ENCODE measurements at places on chromosomes 12 and 14.

DNA sequence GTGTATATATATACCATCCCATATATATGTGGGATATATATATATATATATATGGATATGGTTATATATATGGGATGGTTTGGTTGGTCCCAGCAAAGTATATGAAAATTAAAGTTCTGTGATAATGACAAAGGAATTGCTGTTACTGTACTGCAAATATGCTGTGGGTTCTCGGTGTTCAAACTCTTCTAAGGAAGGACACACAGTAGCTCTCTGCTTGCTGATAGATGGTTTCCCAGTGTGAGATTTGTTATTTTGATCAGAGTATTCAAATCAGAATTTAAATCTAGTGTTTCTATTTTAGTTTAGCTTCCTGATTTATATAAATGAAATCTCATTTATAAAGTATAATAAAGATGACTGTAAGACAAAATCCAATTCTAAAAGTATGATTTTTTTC is 19.7 kb downstream of the SLC35E3 start:
- DNase-seq = no peak

DNA sequence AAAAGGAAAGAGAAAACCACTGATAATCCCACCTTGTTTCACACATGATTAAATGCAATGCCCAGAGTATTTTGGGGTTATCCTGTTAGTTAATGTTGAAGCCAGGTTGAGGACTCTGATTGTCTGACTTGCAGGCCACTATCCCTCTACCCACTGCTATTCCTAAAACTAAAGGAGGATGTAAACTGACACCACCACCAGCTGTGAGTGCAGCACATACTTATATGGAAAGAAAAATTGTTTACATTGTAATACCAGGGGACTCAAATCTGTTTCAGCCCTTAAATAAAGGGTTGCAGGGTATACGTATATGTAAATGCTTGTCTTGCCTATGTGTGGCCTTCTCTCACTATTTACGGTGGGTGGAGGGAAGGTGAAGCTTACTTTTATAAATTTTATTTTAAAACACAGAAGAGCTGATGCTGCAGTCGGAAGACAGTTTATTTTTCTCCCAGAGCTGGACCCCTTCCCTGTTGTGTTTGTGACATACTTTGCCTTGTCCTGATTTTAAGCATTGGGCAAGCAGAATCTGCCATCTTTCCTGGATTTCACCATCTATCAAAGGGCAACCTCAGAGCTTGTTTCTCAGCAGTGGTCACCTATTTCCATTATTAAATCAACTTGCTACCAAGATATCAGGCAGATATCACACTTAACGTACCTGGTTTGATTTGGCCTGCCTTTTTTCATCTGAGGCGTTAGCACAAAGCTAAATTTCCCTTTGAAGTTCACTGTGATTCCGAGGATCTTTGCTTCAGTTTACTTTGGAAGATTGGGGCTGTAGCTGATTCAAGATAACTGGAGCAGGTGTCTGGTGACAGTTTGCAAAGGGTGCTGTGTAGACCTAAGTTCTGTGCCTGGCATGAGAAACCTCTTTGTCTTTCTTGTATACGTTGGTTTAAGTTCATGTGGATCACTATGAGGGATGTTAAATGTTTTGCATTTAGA is 25.2 kb downstream of the DAAM1 start:
- DNase-seq = no peak

DNA sequence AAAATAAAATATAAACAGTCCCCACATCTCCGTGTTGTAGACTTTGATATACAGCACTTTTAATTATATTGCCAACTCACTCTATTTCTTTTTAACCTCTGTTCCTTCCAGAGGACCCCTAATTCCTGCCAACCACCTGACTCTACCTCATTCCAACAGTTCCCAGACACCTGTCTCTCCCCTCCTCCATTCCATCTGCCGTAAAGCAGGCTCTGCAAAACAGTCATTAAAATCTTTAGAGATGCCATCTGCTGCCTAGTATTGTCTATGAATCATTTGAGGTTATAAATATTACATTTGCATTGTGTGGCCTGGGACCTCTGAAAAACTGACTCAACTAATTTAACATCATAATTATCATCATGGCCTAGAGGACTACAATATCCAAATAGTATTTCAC is 148.8 kb upstream of the DCN start:
- no peak for DNase-seq

GRCh38 chr12:81811061-81811777 is 52.1 kb upstream of the PPFIA2 start:
- DNase-seq = no peak

- DNase-seq = no peak
These were observed 23.9 kb downstream of the GNG2 start for GRCh38 chr14:51884086-51884927.

DNA sequence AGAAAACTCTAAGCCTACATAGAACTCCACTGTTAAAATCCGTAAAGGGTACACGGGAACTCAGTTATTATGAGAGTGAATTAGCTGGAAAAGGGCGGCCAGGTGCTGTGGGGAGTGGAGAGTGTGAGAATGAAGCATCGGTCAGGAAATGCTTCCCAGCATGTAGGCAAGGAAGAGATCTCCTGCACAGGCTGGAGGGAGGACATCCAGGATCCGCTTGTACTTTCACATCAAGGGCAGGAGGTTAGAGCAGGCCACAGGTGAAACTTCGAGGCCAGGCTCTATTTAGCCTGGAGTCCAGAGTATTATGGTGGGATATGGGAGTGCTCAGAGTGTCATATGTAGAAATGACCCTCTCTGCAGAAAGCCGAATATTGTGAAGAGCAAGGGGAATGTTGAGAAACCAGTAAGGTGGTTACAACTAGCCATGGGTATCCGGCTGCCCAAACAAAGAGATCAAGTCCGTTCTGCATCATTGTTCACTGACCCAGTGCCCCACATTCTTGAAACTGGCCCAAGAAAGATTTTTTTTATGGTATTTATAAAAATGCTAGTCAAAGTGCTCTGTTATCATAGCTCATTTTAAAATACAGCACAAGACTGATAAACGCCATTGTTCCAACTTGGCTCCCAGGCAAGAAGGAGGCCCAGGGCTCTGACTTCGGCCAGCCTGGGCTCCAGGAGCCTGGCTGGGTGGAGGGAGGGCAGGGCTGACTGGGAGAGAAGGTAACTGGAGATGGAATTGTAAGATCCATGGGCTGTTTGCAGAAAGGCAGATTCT is 79.4 kb upstream of the HIF1A start:
- DNase-seq = no peak

DNA sequence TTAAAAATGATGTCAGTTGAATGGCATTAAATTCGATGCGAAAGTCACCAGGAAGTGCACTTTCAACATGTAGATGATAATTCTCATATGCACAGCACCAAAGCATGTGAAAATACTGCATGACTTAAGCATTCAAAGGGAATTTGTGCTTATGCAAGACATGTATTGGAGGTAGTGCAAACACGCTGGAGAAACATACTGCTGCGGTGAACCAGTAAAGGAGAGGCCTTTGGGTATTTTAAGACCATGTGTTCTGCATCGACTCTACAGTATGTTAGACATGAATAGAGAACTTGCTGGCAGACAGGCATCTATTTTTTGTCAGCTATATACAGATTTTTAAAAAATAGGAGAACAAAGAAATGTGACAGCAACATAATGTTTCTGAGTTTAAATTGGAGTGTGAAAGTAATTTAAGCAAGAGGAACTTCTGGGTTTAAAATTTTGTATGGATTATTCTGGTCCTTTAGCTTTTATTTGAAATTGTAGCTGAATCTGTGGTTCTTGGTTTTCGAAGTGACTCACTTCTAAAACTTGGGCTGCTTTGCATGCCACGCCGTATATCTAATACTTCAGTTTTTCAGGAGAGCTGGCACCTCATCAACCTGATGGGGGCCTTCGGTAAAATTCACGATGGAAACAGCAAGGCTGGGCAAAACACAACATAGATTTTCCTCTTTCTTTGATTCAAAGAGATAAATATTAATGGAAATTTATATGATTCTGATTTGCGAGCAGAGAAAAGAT is 408.7 kb downstream of the APAF1 start:
- no peak for DNase-seq

DNA sequence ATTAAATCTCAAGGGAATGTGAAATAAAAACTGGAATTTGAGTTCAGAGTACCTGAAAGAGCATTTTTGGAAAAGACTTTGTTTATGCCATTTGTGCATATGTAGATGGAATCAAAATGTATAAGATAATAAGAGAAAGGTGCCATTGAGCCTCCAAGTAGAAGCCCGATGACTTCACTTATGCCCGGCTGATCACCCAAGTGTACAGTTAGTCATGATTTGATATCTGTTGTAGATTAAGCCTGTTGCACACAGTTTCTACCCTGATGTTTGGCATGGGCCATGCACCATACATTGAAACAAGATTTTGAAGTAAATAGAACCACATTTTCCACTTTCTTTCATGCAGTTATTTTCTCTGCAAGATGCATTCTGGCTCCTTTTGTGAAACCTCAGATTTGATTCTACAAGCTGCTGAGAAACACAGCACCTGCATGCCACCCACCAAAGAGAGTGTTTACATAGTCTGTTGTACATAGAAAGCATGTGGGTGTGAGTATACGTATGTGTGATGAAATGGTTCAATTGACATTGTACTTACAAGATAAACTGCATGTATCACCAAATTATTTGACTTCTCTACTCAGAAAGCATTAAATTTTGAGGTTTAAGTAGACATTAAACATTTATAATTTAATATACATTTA is 772.5 kb downstream of the DIO2 start:
- DNase-seq = no peak

GRCh38 chr12:125330645-125331341 is 265.6 kb downstream of the AACS start:
- peak; percentile 62 for DNase-seq

DNA sequence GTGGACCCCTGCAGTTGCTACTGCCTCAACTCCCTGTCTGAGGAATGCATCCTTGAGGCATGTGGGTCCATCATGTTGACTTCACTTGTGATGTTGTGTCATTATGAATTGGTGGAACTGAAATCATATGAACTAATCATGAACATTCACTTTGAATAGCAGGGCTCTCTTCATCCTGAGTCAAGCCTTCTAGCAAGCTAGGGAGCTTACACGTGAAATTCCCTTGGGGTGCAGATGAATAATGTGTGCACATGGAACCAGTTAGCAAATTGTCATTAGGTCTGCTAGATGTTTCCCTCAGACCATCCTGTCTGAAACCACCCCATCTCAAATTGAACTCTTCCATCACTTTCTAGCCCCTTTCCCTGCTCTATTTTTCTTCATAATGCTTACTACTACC is 3.6 kb downstream of the COQ6 start:
- DNase-seq = no peak

DNA sequence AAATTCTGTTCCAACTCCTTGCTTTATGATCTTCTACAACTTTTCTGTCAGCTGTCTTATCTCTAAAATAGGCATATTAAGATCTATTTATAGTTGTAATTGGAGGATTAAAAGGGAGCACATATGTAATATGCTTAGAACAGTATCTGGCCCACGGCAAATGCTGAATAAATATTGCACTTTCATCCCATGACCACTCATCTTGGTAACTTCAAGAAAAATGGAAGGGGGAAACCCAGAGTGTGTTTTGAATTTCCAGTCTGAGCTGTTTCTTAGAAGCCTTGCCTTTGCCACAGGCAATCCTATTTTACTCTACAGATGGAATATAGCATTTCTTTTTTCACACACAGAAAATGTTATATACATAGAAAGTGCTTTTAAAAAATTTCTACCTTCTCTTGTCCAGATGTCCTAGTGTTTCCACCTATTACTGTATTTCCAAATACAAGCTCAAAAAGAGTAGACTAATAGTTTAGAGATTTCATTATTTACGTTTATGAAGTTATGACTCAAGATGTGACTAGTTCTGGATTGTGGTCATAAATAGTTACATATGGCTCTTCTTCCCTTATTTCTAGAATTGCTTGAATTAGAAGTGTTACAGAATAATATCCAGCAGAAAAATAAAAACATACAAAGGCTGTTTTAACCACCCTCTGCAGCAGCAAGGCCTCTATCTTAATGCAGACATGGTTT is 6.2 kb upstream of the STXBP6 start:
- DNase-seq = no peak

- no peak for DNase-seq
These were observed 9.7 kb upstream of the HOXC6 start for GRCh38 chr12:54018468-54018984.

DNA sequence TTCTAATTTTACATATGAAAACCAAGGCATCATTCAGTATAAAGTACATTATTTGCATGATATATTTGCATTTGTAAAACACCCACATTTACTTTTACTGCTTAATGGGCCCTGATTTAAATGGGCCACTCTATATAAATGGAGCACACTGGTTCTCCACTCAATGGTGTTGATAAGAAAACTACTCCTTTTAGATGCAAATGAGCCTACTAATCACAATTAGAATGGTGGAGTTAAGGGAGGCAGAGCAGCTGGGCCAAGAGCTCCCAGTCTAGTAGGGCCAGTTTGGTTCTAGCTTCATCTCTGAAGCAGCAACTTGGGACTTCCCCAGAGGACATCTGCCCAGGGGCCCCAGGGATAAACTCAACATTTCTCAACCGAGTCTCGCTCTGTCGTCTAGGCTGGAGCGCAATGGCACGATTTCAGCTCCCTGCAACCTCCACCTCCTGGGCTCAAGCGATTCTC is 120.7 kb downstream of the FOXN3 start:
- DNase-seq = no peak

DNA sequence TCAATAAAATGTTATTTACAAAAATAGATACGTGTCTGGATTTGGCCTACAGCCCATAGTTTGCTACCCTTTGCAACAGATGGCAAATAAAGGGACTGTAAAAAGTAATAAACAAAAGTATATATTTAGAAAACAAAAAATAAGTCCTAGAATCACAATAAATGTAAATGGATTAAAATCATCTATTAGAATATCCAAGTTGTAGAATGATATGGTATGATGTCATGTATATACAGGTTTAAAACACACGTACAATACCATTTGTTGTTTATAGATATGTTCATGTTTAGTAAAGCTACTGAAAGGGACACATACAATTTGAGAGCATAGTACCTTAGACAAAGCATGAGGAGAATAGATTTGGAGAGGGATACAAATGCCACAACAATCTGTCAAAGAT is 219.5 kb downstream of the BCL11B start:
- DNase-seq = no peak

- DNase-seq = no peak
These were observed 86.8 kb upstream of the ARHGAP5 start for GRCh38 chr14:31990183-31990857.

GRCh38 chr14:58898655-58899316 is 261.0 kb downstream of the DACT1 start:
- DNase-seq = no peak

GRCh38 chr14:101116065-101116464 is 212.5 kb upstream of the RTL1 start:
- DNase-seq = peak; percentile 52

GRCh38 chr14:50783563-50783962 is 47.4 kb downstream of the NIN start:
- DNase-seq = no peak

GRCh38 chr12:72272731-72273498 is 745 bp downstream of the TRHDE start:
- DNase-seq = no peak

GRCh38 chr14:100914597-100915021 is 11.1 kb upstream of the RTL1 start:
- no peak for DNase-seq
